GOT3 (cell line): ENCODE measurements at places on chromosomes 12 and 14.

DNA sequence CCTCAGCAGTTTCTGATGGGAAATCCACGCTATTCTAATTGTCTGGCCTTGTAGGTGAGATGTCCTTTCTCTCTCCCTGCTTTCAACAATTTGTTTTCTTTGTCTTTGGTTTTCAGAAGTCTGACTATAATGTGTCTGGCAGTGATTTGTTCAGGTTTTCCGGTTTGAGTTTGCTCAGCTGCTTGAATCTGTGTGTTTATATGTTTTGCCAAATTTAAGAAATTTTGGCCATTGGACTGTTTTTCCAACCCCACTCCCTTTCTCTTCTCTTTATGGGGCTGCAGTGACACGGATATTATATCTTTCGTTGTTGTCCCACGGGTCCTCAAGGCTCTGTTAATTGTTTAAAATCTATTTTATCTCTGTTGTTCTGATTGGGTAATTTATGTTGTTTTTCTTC is 105.0 kb downstream of the ADGRD1 start:
- DNase-seq = no peak

GRCh38 chr14:36048667-36049066 is 127.9 kb downstream of the PTCSC3 start:
- no peak for DNase-seq

GRCh38 chr12:104460973-104461698 is 4.4 kb downstream of the CHST11 start:
- no peak for DNase-seq

DNA sequence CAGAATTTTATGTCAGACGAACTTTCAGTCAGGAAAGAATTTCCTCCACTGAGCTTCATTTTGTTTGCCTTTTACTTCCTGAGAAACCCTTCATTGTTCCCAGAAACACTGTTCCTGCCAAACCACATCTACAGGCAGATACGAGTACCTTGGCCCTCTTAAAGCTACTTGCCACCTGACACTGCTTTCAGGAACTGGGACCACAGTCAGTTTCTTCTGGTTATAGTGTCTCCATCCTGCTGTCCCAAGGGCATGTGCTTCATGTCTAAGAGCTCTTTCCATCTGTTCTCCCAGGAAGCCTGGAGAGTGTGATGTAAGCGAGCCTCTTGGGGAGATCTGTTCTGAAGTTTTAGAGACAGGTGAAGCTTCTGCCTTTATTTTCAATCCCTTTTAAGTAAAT is 161.7 kb upstream of the PLEKHA5 start:
- no peak for DNase-seq

DNA sequence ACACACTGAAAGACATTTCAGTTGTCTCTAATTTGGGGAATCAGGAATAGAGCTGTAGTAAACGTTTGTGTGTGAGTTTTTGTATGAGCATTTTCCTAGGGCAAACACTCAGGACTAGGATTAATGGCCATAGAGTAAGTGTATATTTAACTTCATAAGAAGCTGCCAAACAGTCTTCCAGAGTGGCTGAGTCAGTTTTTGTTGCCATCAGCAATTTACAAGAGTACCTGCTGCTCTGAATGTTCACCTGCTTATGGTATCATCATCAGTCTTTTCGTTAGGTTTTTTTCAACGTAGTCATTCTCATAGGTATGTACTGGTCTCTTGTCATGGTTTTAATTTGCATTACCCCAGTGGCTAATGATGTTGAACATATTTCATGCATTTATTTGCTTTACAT is 30.6 kb upstream of the TRHDE start:
- DNase-seq = no peak

- DNase-seq = no peak
Observed at GRCh38 chr14:22814941-22815713, at the start of gene SLC7A7. Gene SLC7A7 (minus strand): TSS chr14:22815435. CDS start chr14:22813398, 2,037 bp downstream.

- no peak for DNase-seq
Observed at GRCh38 chr12:11747969-11748368, 98.5 kb downstream of the ETV6 start.

DNA sequence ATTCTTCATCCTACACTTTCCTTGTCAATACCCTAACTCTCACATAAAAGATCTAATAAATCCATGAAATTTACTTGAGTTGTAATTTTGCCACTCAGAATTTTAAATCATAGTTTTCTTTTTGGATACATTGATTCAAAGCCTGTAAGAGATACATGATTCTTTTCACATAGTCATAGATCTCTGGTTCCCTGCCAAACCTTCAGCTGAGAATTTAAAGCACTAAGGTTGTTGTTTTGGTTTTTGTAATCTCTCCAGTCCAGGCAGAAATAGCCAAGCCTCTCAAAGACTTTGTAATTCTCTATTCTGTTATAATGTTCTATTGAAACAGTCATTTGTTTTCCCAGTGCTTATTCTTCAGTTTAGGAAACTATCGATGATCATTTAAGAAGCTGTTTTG is 273.9 kb downstream of the TRHDE start:
- no peak for DNase-seq

DNA sequence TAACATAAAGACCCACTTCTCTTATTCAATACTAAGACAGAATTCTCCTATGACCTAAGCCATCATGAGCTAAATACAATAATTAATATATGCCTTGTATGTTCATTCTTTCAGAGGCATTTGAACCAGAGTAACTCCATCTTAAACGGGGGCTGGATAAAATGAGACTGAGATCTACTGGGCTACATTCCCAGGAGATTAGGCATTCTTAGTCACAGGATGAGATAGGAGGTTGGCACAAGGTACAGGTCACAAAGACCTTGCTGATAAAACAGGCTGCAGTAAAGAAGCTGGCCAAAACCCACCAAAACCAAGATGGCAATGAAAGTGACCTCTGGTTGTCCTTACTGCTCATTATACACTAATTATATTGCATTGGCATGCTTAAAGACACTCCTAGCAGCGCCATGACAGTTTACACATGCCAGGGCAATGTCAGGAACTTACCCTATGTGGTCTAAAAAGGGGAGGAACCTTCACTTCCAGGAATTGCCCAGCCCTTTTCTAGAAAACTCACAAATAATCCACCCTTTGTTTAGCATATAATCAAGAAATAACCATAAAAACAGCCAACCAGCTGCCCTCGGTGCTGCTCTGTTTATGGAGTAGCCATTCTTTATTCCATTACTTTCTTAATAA is 260.7 kb downstream of the SSPN start:
- no peak for DNase-seq

GRCh38 chr12:51441583-51441982 is 17.0 kb downstream of the SLC4A8 start:
- no peak for DNase-seq

DNA sequence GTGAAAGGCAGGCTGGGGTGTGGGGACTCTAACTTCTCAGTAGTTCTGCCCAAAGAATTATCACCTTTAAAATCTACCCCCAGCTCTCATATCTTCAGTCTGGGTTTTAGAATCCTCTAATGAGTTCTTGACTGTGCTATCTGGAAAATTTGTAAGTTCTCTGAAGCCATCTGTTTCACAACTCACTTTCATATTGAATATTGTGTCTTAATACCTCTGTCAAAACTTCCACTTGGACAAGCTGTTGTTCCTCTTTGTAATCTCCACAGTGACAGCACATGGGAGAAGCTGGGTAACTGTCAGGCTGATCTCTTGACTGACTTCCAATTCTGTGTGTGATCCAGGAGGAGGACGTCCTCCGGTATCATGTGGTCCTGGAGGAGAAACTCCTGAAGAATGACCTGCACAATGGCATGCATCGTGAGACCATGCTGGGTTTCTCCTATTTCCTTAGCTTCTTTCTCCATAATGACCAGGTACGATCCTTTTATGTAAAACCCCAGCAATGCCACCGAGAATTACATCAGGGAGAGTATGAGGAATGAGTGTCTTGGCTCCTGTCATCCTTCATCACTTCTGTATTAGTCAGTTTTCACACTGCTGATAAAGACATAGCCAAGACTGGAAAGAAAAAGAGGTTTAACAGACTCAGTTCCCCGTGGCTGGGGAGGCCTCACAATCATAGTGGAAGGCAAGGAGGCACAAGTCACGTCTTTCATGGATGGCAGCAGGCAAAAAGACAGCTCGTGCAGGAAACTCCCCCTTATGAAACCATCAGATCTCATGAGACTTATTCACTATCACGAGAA is 111.9 kb downstream of the STAB2 start:
- DNase-seq = no peak

DNA sequence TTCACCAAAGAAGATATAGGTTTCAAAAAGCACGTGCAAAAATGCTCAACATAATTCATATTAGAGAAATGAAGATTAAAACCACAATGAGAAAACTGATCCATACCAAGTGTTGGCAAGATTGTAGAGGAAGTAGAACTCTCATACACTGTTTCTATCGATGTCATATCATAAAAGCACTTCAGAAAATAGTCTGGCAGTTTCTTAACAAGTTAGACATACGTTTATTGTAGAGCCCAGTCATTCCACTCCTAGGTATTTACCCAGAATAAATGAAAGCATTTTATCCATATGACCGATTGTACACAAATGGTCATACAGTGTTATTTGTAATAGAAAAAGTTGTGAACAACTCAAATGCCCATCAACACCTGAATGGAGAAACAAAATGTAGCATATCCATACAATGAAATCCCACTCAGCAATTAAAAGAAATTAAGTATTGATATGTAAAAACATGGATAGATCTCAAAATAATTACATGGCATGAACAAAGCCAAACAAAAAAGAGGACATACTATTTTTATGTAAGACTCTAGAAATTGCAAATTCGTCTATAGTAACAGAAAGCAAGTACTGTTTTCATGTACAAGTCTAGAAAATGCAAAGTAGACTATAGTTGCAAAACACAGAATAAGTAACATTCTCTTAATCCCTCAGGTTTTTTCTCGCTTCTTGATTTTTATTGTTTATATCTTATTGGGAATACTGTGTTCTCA is 41.0 kb downstream of the USP15 start:
- no peak for DNase-seq

DNA sequence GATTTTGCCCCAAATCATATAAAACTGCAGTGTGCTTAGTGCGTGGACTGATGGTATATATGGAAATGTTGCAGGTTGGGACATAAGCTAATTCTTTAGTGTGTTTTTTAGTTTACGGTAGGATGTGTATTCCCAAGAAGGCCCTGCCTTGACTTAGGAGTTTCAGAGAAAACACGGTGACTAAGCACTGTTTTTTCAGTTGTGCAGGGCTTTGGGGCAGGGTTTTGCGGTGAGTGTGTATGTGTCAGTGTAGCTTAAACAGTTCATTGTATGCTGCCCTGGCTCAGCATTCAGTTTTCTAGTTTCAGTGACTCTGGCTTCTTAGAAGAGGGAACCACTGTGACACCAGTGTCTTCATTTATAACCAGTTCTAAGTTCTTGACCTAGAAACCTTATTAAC is 101.2 kb downstream of the AKAP6 start:
- no peak for DNase-seq

- DNase-seq = no peak
Observed at GRCh38 chr12:44696542-44696941, 179.6 kb downstream of the NELL2 start.

DNA sequence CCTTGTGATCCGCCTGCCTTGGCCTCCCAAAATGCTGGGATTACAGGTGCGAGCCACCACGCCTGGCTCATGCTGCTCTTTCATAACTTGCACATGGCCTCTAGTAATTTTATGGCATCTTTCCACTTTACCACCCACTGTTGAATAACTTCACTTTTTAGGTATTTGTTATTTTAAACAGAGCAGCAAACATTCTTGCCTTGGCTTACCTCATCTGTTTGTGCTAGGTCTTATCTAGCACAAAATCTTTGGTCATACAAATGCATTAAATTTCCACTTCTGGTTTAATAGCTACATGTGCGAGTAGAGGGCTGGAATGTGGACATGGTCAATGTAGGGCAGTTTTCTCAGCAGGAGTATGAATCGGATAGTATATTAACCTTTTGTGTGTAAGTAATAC is 38.8 kb upstream of the ATF7IP start:
- DNase-seq = no peak

DNA sequence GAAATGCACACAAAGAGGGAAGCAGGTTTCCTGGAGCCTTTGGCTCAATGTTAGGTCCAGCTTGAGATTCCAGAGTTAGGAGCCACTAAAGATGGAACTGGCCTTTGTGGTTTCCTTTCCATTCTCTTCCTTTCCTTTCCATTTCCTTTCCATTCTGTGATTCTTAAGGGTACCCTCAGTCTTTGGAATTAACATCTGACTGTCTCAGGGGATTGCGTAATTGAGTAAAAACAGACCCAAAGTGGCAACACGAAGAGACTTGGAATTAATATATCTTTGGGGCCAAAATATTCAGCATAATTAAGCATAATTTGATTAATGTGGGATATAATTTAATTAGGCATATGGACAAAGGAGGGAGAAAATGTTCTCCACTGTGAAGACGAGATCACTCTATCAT is 205.6 kb downstream of the CRADD start:
- no peak for DNase-seq

DNA sequence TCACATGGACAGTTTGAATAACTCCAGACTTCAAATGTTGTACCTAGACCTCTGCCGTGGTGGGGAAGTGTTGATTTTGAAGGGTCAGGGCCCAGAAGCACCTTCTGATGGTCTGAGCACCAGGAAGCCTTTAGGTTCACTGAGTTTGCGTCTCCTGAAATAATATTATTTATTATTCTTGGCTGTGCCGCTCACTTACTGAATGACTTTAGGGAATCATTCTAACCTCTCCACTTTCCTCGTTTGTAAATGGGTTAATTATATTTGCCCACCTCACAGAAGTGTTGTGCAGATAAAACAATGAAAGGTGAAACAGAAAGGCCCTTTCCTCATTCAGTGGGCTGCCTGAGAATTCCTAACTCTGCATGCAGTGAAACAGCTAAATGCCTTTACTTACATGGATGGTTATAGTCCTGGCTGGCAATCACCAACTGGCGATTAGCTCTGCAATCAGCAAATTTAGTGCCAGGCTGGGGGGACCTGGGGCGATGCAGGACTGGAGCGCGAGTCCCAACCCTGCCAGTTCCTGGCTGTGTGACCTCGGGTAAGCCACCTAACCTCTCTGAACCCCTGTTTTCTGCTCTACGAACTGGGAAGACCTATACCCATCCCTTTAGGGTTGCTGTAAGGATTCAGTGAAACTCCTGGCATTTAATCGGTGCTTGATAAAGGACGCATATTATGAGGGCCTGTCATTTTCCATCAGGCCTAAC is 57.5 kb downstream of the MAP1LC3B2 start:
- no peak for DNase-seq

DNA sequence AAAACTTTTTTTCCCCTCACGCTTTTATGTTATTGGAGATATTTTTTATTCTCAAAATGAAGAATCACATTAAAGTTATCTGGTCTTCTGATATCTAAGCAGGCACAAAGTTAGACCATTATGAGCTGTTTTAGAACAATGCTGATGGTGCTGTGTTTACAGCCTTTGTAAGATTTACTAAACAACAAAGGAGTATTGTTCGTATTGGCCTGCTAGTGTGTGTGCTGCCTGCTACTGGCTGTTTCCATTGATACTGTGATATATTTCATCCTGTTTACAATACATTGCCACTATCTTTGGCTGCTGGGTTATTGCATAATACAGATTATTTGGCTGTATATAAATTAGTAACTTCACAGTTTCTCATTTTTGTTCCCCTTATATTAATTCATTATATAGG is 220.8 kb downstream of the ITPR2 start:
- DNase-seq = no peak

- no peak for DNase-seq
Observed at GRCh38 chr14:65156568-65157366, 54.5 kb upstream of the MAX start.

GRCh38 chr12:111394480-111394879 is 11.2 kb upstream of the SH2B3 start:
- no peak for DNase-seq

- DNase-seq = no peak
Observed at GRCh38 chr14:21382886-21383847, 652 bp downstream of the SUPT16H start.

GRCh38 chr12:62135553-62136200 is 124.5 kb upstream of the USP15 start:
- DNase-seq = no peak
